HAP-1 (cell line): ENCODE measurements at places on chromosomes 16 and 17.

- no peak for DNase-seq
Observed at GRCh38 chr16:78065319-78065718, 34.1 kb upstream of the WWOX start.

DNA sequence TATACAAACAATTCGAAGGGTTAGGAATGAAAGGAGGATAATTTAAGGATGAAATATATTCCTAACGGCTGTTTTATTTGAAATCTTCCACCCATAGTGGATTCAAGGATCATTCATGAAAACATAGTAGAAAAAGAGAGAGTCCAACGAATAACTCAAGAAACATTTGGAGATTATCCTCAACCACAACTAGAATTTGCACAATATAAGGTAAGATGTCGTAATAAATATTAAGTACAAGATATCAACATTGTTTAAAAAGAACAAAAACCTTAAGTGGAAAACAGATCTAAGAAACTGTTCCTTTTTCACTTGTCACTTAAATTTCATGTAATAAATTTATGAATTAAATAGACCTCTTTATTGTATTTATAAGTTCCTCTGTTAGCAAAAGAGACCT is 9.2 kb upstream of the ATMIN start:
- no peak for DNase-seq

GRCh38 chr17:76594690-76595089 is 9.0 kb upstream of the ST6GALNAC2 start:
- no peak for DNase-seq

DNA sequence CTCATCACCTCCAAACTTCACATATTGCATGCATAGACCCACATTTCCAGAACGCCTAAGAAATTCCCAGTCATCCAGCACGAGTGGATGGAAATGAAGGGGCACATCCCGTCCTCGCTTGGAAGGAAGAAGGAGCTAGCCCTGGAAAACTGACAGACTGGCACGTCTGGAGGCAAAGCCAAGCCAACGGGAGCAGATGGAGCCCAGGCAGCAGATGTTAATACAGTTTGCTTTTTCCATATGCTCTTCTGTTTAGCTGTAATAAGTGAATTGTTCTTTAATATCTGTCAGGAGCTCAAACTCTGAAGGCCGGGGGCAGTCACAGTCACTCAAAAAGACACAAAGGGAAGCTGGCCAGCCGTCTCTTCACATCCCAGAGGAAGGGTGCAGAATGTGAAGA is 187.7 kb downstream of the XYLT1 start:
- DNase-seq = no peak

DNA sequence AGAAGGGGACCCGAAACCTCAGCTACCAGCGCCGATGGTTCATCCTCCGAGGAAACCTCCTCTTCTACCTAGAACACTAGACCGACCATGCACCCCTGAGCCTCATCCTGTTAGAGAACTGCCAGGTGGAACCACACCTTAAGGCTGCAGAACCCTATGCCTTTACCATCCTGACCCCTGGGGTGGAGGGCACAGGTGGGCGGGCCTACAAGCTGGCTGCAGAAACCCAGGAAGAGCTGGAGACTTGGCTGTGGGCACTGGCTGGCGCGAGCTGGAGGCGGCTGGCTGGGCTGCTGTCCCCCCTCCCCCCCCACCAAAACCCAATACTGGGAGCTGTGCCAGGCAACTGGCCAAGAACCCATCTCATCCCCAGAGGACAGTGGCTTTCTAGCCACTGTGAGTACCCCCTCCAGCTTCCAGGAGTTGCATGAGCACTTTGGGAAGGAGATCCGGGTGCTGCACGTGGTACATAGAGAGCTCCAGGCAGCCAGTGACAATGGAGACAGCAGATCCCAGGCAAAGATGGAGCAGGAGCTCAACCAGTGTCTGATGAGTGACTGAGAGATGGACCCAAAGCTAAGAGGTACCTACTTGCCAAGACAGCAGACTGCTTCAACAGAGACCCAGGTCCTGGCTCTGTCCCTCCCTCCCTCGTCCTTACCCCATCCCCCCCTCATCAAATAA is 1.4 kb upstream of the CD2BP2 start:
- no peak for DNase-seq

- DNase-seq = no peak
Observed at GRCh38 chr17:76370261-76370993, 14.0 kb upstream of the SPHK1 start.

DNA sequence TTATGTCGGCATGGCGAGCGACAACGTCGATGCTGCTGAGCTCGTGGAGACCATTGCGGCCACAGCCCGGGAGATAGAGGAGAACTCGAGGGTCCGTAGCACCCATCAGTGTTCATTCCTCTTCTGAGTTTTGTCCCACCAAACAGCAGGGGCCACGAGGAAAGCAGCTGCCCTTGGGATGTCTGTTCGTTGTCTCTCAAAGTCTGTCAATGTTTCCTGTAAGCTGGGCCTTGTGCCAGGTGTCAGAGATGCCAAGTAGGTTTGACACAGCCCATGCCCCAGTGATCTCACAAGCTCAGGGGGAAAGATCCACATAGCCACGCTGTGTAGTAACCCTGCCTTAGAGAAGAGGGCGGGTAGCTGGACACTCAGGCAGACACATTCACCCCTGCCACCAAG is 22.6 kb downstream of the NTAN1 start:
- no peak for DNase-seq

- DNase-seq = no peak
Observed at GRCh38 chr17:19626079-19626478, 22.5 kb upstream of the ALDH3A2 start.

DNA sequence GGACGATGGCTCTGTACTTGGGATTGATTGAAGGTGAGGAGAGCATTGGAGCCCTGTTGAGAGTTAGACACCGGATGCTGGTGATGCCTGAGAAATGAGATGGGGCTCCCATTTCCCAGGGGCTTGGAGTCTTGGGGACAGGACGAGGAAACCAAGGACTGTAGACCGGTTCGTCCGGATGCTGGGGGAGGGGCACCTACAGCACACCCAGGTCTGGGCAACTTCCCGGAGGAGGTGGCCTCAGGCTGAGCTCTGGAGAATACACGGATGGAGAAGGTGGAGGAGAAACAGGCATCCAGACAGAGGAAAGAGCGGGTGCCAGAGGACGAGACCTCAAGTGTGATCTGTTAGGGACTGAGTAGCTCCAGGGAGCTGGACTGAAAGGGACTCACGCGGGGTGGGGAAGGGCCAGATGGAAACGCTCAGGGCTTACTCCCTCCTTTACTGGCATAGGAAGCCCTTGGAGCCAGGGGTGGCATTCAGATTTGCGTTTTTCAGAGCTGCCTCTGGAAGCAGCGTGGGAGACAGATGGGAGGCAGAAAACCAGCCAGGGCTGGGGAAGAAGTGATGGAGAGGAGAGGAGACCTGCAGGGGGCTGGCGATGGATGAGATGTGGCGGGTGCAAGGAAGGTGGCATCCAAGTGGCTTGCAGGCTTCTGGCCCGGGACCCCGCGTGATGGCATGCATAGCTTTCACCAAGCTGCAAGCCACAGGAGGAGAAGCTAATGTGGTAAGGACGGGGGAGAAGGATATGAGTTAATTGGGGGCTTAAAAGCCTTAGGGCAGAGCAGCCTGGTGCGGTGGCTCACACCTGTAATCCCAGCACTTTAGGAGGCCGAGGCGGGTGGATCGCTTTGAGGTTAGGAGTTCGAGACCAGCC is 8.3 kb downstream of the C1QTNF1 start:
- no peak for DNase-seq

GRCh38 chr17:7114875-7115614 is 423 bp upstream of the ASGR2 start:
- no peak for DNase-seq

GRCh38 chr16:78823027-78823426 is 723.6 kb downstream of the WWOX start:
- no peak for DNase-seq
